Lower lobe of right lung (tissue), 2 donors: ENCODE measurements at places on chromosomes 2 and 18. TPM values are rescaled to one million over a fixed set of nuclear protein-coding genes. Genes with fewer than 3 reads are reported as not detected.

- DNase-seq, result no peak
- no peak overlapping the region for H3K4me3 ChIP-seq
- H3K36me3 ChIP-seq, result no peaks in the 10 kb centered on the region
- no peak overlapping the region for H3K27ac ChIP-seq
These were observed 7.2 kb upstream of the RASGRP3 start for GRCh38 chr2:33469238-33469637.

DNA sequence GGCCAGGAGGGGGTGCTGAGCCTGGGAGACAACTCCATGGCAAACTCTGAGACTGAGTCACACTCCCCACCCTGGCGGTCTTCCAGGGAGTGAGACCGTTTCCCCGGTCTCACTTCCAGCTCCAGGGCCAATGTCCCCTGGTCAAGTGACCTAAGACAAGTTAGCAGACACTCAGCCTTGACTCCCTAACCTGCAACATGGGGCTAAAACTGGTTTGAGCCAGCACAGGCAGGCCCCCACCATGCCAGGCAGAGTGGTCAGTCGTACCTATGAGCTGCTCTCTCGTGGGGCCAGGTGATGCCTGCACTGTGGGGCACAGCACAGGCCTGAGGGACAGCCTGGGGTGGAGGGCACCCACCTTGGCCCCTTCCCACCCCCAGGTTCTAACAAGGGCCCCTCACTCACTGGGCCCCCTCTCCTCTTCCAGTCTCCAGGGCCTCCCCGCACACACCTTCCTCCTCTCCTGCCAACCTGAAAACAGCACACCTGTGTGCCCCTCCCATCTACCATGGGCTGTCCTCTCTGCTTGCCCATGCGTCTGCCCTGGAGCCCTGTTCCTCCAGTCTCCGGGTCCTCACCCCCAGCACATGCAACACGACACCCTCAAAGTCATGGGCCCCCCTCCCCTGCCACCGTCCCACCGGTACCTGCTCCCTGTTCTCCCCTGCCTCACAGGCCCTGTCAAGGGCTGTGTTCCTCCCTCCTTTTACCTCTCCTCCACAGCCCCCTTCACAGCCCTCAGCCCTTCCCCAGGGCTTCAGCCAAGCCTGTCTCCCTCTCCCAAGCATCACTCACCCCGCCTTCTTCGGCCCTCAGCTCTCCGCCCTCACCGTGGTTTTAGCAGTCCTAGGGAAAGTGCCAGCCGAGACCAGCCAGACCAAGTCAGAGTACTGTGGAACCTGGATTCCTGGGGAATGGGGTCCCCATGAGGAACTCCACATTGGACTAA, 1.6 kb downstream of the GPR17 start:
- no peaks in the 10 kb centered on the region for H3K27me3 ChIP-seq
- peak overlapping the region; percentile 58 for H3K27ac ChIP-seq
- peak; percentile 41 for DNase-seq
- peaks cover 5% of the 10 kb centered on the region for H3K36me3 ChIP-seq
- H3K4me3 ChIP-seq, result no peak overlapping the region

GRCh38 chr2:99066075-99066958, 75.2 kb upstream of the C2orf15 start:
- H3K36me3 ChIP-seq, result no peaks in the 10 kb centered on the region
- DNase-seq, result no peak
- peaks cover 11% of the 10 kb centered on the region for H3K4me1 ChIP-seq
- no peak overlapping the region for H3K4me3 ChIP-seq
- peak overlapping the region; percentile 40 for H3K27ac ChIP-seq
- no peaks in the 10 kb centered on the region for H3K27me3 ChIP-seq

- H3K27ac ChIP-seq, result no peak overlapping the region
- H3K27me3 ChIP-seq, result no peaks in the 10 kb centered on the region
- no peak for DNase-seq
- H3K4me1 ChIP-seq, result peaks cover 26% of the 10 kb centered on the region
These were observed 17.3 kb downstream of the SPOPL start for GRCh38 chr2:138518860-138519259.

DNA sequence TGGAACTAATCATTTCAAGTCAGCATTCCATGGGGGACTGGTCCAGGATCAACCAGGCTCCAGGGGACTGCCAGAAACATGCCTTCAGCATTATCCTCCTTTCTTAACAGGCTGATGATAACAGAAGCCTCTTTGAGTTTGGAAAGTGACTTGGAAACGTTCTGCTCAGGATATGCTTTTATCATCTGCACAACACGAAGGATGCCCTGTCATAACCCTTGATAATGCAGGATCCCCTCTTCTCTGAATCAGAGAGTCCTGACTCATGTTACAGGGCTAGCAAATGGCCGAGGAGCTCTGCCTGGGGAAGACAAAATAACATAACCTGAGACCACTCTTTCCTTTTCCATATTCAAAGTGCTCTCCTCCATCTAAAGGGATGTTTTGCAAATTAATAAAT, 6.7 kb downstream of the SCYGR3 start:
- H3K27ac ChIP-seq, result no peak overlapping the region
- peaks cover 3% of the 10 kb centered on the region for H3K27me3 ChIP-seq
- H3K4me3 ChIP-seq, result no peak overlapping the region
- no peaks in the 10 kb centered on the region for H3K36me3 ChIP-seq
- H3K4me1 ChIP-seq, result peaks cover 9% of the 10 kb centered on the region

DNA sequence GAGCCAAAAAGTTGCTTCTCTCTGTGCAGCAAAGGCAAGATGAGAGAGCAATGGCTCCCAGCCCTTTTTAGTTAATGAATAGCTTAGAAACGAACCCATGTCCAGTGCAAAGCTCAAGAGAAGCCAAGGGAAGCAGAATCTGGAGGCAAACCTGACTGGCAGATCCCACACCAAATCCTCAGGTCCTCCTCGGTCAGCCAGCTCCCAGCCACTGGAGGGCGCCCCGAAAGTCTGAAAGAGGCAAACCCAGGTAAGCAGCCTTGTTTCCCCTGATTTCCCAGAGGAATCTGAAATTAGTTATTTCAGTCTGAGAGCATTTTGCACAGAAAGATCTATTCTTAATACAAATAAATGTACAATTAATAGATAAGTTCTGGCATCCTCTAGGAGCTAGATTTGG, 71.3 kb upstream of the PID1 start:
- peak; percentile 60 for DNase-seq
- no peaks in the 10 kb centered on the region for H3K27me3 ChIP-seq
- H3K27ac ChIP-seq, result no peak overlapping the region
- H3K36me3 ChIP-seq, result no peaks in the 10 kb centered on the region
- no peaks in the 10 kb centered on the region for H3K4me1 ChIP-seq
- no peak overlapping the region for H3K4me3 ChIP-seq

DNA sequence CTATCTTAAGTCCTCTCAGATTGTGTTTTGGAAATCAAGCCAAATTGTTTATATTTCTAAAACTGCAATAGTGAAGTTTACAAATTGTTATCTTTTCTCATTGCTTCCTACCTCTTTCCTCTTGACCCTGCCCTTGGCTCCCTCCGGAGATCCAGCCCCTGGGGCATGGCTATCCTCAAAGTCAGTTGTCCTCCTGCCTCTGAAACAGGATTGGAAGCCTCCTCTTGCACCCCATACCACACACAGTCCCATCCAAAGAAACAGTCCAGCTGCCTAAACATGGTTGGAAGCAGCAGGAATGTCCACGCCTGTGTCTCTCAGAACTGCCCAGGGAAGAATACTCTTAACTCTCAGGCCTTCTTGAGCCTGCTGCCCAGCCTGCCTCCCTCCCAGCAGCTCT, 30.1 kb upstream of the COL6A3 start:
- no peak for DNase-seq
- H3K4me3 ChIP-seq, result no peak overlapping the region
- H3K27me3 ChIP-seq, result no peaks in the 10 kb centered on the region
- H3K36me3 ChIP-seq, result no peaks in the 10 kb centered on the region
- no peak overlapping the region for H3K27ac ChIP-seq

GRCh38 chr18:29879763-29880162, 1162.8 kb downstream of the DSC3 start:
- no peak overlapping the region for H3K4me3 ChIP-seq
- H3K4me1 ChIP-seq, result no peaks in the 10 kb centered on the region
- no peaks in the 10 kb centered on the region for H3K36me3 ChIP-seq

- H3K27ac ChIP-seq, result no peak overlapping the region
- H3K36me3 ChIP-seq, result no peaks in the 10 kb centered on the region
- H3K4me1 ChIP-seq, result no peaks in the 10 kb centered on the region
- no peaks in the 10 kb centered on the region for H3K27me3 ChIP-seq
- H3K4me3 ChIP-seq, result no peak overlapping the region
These were observed 377.9 kb downstream of the TMEM182 start for GRCh38 chr2:103139628-103140268.

GRCh38 chr18:67408240-67408639, 108.3 kb downstream of the DSEL start:
- no peaks in the 10 kb centered on the region for H3K4me1 ChIP-seq
- no peaks in the 10 kb centered on the region for H3K36me3 ChIP-seq
- no peaks in the 10 kb centered on the region for H3K27me3 ChIP-seq
- H3K4me3 ChIP-seq, result no peak overlapping the region
- no peak overlapping the region for H3K27ac ChIP-seq
- DNase-seq, result no peak

GRCh38 chr2:67159929-67160328, 237.2 kb upstream of the ETAA1 start:
- DNase-seq, result no peak
- no peak overlapping the region for H3K27ac ChIP-seq
- no peak overlapping the region for H3K4me3 ChIP-seq
- no peaks in the 10 kb centered on the region for H3K4me1 ChIP-seq
- H3K36me3 ChIP-seq, result no peaks in the 10 kb centered on the region

- H3K4me1 ChIP-seq, result no peaks in the 10 kb centered on the region
- no peaks in the 10 kb centered on the region for H3K27me3 ChIP-seq
- H3K4me3 ChIP-seq, result no peak overlapping the region
These were observed 23.9 kb downstream of the CFAP65 start for GRCh38 chr2:219017201-219017931.

DNA sequence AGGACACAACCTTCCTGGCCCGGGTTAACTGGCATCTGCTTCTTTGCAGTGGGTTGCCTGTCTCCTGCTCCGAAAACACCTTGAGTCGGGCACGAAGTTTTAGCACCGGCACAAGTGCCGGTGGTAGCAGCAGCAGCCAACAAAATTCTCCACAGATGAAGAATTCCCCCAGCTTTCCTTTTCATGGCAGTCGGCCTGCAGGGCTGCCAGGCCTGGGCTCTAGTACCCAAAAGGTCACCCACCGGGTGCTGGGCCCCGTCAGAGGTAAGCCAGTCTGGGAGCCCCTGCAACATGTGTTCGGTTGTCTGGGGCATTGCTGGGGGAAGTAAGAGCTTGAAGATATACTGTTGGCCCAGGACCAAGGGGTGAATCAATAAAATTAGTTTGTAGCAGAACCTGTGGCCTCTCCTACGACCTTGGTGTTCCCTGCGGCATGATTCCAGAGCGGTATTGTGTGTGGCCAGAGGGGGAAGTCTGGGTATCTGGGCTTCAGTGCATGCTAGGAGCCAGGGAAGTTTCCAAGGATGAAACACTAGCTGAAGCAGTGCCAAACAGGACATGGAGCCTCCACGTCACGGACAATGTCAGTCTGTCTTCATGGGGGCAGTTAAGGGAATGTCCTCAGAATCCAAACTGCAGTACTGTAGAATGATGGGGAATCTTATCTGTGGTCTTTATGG, 7.8 kb downstream of the AGBL5 start:
- H3K36me3 ChIP-seq, result peaks cover 58% of the 10 kb centered on the region
- H3K4me3 ChIP-seq, result no peak overlapping the region
- no peak for DNase-seq
- no peak overlapping the region for H3K27ac ChIP-seq

DNA sequence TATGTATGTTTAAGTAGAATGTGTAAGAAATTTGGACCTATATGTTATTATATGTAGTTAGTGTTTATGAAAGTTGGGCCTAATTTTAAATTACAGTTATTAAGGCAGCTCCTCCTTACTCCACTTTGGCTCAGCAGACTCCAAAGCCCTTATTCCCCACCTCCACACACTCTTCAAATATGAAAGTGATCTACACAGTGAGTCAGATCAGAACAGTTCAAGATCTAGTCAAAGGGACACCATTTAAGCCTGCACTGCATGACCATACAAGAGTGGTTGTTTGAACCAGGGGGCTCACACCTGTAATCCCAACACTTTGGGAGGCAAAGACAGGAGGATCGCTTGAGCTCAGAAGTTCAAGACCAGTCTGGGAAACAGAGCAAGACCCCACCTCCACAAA, 21.2 kb upstream of the PMAIP1 start:
- H3K27ac ChIP-seq, result no peak overlapping the region
- DNase-seq, result no peak
- H3K4me1 ChIP-seq, result peaks cover 14% of the 10 kb centered on the region
- no peak overlapping the region for H3K4me3 ChIP-seq
- no peaks in the 10 kb centered on the region for H3K36me3 ChIP-seq
- no peaks in the 10 kb centered on the region for H3K27me3 ChIP-seq

- H3K4me3 ChIP-seq, result no peak overlapping the region
- H3K36me3 ChIP-seq, result no peaks in the 10 kb centered on the region
- peaks cover 21% of the 10 kb centered on the region for H3K4me1 ChIP-seq
These were observed 156.7 kb downstream of the RNF152 start for GRCh38 chr18:61736133-61736532.

DNA sequence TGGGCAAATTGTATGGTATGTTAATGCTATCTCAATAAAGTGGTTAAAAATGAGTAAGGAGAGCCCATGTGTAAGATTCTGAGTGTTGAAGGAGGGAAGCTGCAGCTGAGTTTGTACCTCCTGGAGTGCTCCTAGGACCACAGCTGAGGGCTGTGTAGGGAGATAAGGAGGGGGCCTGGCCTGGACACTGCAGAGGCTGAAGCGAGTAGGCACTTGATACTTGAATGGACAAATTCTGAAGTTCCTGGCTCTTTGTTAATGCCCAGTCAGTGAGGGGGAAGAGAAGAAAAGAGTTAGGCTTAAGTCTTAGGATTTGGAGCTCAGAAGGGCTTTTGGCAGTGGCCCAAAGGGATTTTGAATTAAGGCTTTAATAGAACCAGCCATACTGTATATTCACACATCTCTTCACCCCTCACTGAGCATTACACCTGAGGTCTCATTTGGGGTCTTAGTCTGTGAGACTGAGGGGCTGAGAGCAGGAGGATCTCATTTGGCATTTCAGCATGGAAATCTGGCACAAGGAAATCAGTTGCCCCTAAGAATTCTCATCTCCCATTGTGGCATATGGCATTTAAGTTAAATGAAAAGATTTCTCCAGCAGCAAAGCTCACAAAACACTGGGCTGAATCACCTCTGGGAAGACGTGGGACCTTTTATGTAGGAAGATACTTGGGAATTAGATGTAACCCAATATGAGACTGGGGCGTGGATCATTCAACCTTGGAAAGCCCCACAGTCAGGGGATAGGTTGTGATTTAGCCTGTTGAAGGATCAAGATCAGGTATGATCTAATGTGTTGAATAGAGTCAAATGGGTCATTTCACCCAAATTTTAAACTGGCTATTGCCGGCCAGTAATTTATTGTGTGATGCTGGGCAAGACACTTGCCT, 46.8 kb downstream of the LIPG start:
- H3K27ac ChIP-seq, result no peak overlapping the region
- H3K4me3 ChIP-seq, result no peak overlapping the region
- no peaks in the 10 kb centered on the region for H3K4me1 ChIP-seq
- no peak for DNase-seq

LOXL3 gene
- total RNA-seq, result 12.1 TPM

TRABD2A gene
- 5.4 TPM for total RNA-seq

CHST9 gene
- 5.6 TPM for total RNA-seq

ANKRD36C gene
- total RNA-seq, result 22.2 TPM

IL1RN gene
- 20.1 TPM for total RNA-seq

RIT2 gene
- total RNA-seq, result not detected
